ENCODE measurements at places on chromosomes 4 and X.

DNA sequence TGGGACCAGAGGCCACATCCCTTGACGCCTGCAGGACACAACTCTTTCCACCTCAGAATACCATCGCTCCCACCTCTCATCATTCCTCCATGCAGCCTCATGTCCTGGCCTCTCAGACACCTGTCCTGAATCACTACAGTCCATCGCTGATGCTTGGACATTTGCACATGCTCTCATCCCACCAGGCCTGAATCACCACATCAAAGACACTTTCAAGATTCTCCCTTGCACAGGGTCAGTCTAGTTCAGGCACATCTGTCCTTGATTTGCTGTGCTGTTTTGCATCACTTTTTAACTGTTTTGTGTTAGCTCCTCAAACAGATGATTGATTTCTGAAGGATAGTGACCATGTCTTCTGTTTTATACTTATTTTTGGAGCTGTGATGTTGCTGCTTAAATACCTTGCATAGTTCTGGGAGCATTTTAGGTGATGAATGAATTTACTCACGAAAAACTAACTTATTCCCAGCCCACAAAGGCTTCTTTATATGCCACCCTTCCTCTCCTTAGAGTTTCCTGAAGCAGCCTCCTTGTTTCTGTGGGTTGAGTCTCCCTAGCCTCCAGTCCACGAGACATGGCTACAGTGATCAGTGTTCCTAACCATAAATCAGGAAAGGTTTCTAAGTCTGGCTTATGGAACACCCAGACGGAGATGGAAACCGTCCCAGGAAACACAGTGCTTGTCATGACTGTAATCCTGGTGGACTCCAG is 2.6 kb downstream of the FAM114A1 start:
- DNase-seq: no peak

DNA sequence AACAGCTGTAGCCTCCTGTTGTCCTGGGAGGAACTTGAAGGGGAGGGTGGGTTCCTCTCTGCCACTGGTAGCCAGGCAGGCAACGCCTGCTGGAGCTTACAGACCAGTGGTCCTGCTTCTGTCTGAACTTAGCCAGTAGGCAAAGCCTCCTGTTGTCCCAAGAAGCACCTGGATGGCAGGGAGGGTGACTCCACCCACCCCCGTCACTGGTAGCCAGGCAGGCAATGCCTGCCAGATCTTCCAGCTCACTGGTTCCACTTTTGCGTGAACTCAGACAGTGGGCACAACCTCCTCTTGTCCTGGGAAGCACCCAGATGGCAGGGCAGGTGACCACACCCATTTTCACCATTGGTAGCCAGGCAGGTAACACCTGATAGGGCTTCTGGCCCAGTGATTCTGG is 203.5 kb upstream of the DIPK2B start:
- DNase-seq: no peak

DNA sequence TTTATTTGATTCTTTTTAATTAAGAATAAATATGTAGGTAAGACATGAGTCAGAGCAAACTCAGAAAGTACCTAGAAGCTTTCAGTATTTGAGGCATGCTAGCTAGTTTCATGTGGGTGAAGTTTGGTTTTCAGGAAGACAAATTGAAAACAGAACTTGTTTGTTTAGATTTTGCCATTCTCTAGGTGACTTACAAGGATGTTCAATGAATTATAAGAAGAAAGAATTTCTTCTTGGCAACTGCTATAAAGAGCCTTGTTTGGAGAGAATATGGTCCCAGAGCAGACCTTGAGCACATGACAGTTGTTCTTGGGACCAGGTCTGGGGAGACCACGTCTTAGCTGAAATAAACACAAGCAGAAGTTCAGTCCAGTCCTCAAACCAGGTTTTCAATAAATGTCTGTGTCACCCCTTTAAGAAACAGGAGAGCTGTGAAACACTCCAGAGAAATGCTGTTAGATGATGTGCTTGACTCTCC is 38.0 kb upstream of the IL21 start:
- no peak for DNase-seq

GRCh38 chr4:74423104-74423503 is 21.8 kb upstream of the AREG start:
- no peak for DNase-seq

DNA sequence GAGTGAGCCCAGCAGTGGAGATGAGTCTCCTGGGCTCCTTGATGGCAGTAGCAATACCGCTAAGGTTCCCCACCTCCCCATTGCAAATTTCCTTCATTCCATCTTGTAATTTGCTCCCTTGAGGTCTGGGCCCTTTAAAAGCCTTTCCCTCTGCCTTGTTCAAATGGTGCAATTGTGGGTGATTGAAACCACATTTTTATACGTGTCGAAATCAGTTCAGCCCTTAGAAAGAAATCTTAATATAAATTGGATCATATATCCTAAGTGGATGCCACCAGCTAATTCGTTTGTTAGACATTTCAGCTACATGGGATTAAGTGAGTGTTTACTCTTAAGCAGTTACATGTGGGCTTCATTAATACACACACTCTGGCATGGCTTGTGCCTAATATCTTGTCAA is 68.6 kb downstream of the NHS start:
- DNase-seq: no peak

DNA sequence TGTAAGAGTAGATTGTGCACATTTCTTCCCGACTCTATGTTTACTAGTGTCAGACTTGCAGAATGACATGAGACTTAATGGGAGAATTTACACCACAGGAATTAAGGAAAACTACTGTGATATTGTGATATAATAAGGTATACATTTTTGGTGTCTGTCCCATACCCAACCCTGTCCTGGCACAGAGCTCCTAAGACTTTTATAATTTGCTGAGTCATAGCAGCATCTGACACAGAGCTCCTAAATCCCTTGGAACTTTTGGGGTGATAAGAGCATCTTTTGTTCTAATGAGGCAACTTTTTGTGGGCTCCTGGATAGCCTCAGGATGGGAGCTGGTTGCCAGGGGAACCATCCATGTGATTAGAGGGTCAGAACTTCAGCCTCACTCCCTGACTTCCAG is 1607.0 kb downstream of the RPA4 start:
- DNase-seq: no peak

GRCh38 chr4:19030048-19030447 is 1008.5 kb upstream of the LCORL start:
- DNase-seq: no peak

GRCh38 chrX:89021964-89022363 is 274.9 kb downstream of the CPXCR1 start:
- no peak for DNase-seq

DNA sequence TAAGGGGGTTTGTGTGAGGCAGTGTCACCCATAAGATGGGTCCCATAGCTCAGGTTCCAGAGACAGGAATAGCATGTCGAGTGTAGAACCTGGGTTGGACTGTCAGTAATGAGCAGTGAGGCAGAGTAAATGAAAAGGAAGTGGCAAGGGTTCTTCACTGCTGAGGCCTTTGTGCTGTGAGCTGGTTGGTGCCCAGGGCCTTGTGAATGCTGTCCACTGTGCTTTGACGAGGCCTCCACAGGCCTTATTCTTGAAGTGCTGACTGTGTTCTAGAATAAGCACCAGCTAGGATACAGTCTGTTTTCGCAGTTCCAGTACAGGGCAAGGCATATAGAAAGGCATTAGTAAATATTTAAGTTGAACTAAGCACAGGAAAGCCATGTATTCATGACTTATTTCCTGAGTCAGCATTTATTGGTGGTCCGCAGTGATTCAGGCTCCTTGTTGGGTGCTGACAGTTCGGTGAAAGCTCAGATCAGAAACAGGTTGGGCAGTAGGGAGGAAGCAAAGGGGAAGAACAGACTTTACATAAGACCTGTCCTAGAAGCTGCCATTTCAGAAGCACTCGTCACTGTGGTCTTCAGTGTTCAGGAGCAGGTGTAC is 25.6 kb upstream of the TADA2B start:
- no peak for DNase-seq

- no peak for DNase-seq
Observed at GRCh38 chr4:98996765-98997068, 1.2 kb downstream of the METAP1 start.

DNA sequence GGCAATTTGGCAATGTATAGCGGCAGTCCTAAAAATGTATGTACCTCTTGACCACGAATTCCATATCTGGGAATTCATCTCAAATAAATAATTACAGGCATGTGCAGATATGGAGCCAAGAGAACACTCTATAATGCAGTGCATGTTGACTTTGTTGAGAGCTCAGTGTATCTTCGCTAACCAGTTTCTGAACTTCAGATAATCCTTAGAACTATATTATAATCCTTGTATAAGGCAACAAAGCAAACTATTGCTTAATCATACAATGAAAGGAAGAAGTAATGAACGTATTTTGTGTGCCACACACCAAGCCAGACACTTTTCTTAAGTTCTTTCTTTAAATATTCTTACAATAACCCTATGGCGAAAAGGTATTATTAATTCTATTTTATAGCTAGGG is 168.5 kb downstream of the SMIM20 start:
- no peak for DNase-seq

DNA sequence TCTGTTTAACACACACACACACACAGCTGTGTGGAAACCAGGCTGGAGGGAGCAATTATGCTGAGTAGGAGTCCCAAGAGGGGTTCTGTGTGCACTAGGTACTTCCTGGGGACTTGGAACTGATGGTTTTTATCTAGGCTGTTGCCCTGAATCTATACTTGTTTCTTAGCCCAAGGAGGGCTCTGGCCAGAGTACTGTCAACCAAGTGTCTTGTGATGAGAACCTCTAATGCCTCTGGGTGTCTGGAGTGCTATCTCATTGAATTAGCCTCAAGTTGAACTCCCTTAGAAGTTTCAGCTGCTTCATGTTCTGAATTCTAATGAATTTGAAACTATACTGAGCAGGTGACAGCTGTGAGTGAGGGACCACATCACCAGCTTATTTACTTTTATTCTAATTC is 16.6 kb downstream of the ARHGAP24 start:
- no peak for DNase-seq

- DNase-seq: no peak
Observed at GRCh38 chrX:17848545-17849265, 12.4 kb downstream of the RAI2 start.

- DNase-seq: no peak
Observed at GRCh38 chr4:75844151-75844662, 58.0 kb downstream of the PPEF2 start.

DNA sequence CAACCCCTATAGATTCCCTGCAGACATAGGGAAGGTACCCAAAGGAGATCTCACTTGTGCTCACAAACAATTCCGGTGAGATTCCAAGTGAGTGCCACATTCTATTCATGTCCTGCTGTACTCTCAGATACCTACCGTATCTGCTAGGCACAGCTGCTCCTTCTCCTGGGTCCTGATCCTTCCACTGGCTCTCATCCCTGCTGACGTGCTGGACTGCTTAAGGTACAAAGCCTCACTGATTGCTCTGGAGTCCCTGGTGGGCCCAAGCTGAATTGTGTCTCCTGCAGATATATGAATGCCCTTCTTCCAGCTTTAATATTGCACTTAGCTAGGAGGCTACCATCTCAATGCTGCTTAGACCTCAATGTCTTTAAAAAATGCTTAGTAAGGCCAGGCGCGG is 2.4 kb downstream of the TCEAL1 start:
- no peak for DNase-seq

DNA sequence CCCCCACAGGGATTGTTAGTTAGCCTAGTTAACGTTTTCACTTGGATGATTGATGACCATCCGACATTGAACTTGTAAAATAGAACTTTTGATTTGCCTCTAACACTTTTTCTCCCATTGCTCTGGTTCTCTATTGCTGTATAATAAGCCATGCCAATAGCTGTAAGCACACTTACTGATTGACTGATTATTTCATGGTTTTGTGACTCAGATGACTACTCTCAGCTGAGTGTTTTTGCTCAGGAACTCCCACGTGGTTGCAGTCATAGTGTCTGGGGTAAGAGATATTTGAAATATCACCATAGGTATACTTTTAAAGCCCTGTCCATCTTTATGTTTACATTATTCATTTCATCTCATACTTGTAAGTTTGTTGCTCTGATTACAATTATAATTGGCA is 1285.5 kb downstream of the STIM2 start:
- no peak for DNase-seq

DNA sequence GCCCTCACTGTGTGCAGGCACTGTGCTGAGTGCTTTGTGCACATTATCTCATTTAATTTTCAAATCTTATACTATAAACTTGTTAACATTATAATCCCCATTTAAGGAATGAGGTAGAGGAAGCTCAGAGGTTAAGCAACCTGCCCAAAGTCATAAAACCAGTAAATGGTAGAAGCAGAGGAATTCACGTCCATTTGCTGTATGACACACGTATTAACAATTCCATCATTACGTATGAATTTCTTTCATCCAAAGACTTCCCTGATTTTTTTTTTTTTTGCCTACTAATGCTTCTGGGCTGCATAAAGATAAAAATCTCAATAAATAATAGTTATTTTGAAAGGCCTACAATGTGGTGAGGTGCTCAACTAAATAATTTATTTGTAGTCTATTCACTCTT is 64.5 kb upstream of the H2AZ1 start:
- no peak for DNase-seq

DNA sequence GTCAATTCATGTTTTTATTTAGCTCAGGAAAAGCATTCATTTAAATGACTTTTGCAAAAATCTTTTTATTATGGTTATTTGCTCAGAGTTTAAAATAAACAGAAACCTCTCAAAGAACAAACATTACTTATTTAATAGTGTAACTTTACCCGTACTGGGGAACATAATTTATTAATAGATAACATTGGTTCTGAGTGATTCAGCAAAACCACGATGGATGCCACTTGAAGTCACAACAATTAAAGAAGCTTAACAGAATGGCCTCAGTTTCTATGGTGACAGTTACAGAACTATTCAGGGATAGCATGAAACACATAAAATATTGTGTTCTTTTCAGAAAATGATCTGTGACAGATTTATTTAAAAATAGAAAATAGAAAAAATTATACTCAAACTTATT is 368.7 kb downstream of the CCSER1 start:
- DNase-seq: no peak

GRCh38 chr4:6641164-6641970 is 882 bp downstream of the MRFAP1 start:
- no peak for DNase-seq

DNA sequence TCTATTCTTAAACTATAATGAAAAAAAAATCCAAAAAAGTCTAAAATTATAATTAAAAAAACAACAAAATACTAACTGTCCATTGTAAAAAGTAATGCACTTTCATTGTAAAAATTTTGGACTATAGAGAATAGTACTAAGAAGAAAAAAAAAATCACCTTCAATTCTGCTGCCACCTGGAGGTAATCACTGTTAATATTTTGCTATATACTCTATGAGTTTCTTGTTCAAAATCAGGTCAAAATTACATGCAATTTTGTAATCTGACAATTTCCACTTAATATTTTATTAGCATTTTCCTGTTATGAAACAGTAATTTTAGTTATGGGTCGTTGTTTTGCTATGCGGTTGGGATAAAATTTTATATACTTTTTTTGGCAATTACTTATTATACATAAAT is 62.0 kb downstream of the HTT start:
- no peak for DNase-seq

- no peak for DNase-seq
Observed at GRCh38 chrX:120365320-120365719, 3.4 kb downstream of the ATP1B4 start.
